ENCODE measurements at places on chromosomes 2 and 18.
A peak's percentile ranks its signal among the peaks of the same experiment; 100 is the strongest.

- no peak for DNase-seq
Observed at GRCh38 chr18:49859021-49859359, 45.7 kb upstream of the ACAA2 start.

GRCh38 chr2:24768601-24769000 is 24.6 kb downstream of the PTRHD1 start:
- no peak for DNase-seq

DNA sequence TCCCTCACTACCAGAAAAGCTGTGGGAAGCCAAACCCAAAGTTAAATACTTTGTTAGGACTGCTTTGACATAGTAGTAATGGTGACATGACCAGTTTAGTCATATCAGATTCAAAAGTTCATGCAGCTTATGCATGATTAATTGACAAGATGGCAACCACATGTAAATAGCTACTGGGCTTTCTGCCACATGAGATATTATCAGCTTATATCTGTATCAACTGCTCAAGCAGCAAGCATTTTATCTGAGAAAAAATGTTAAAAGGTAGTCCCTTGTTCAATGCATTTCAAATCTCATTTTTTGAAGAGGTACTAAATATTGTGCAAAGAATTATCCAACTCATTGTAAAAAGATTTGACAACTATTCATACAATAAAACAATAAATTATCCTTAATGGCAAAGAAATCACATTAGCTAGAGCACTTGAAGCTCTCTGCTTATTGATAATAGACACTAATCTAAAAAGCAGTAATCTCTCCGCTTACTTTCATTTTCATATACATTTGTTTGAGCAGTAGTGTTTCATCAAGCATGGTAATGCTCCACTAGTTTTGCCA is 993.6 kb upstream of the NXPH2 start:
- DNase-seq, result no peak

GRCh38 chr2:200962811-200963123 is 693 bp downstream of the ORC2 start:
- peak; percentile 3 for DNase-seq

DNA sequence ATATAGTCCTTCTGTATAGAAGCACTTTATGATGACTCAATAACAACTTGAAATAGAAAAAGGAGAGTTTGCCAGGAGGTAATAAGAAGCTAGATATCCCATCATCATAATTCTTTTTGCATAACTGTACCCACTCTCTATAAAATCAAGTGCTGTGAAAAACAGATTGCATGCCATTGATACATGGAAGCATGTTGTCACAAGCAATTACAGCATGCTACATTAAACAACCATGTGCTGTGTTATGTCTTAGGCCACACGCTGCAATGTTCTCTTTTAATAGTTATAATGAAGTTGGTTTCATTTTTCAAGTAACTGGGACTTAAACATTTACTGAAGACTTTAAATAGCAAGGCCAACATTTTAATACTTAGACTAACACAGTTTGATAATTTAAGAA is 264.2 kb downstream of the RPRM start:
- no peak for DNase-seq
